Activated naive CD4-positive, alpha-beta T cell treated with anti-CD3 and anti-CD28 coated beads for 36 hours (primary cell): ENCODE measurements at places on chromosomes 5 and 9. TPM values are rescaled to one million over a fixed set of nuclear protein-coding genes. Genes with fewer than 3 reads are reported as not detected.

The PCDHGB6 gene
- total RNA-seq, result not detected

The RASA1 gene
- total RNA-seq, result 16.2 TPM

The FAM114A2 gene
- total RNA-seq, result 25.0 TPM

The SWI5 gene
- 15.5 TPM for total RNA-seq

The TAF11L5 gene
- not detected for total RNA-seq

The PCDHA6 gene
- total RNA-seq, result not detected

The FGF18 gene
- total RNA-seq, result not detected

The DAPK1 gene
- 0.20 TPM for total RNA-seq

The ANGPTL2 gene
- total RNA-seq, result not detected

The CHSY3 gene
- total RNA-seq, result not detected

The SPAG8 gene
- total RNA-seq, result 0.95 TPM

- DNase-seq, result no peak
These were observed 103.5 kb upstream of the ARRDC3 start for GRCh38 chr5:91486638-91487037.

DNA sequence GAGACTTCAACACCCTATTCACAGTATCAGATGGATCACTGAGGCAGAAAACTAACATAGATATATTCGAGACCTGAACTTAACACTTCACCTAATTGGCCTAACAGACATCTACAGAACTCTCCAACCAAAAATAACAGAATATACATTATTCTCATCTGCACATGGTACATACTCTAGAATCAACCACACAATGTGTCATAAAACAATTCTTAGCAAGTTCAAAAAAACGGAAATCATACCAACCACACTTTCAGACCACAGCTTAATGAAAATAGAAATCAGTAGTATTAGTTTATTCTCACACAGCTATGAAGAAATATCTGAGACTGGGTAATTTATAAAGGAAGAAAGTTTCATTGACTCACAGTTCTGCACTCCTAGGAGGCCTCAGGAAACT, 387.9 kb downstream of the DEPDC1B start:
- no peak for DNase-seq

- DNase-seq, result peak; percentile 80
These were observed 83.4 kb downstream of the RAPGEF1 start for GRCh38 chr9:131656356-131657036.

GRCh38 chr9:129093602-129094386, 12.9 kb downstream of the DOLPP1 start:
- DNase-seq, result no peak

DNA sequence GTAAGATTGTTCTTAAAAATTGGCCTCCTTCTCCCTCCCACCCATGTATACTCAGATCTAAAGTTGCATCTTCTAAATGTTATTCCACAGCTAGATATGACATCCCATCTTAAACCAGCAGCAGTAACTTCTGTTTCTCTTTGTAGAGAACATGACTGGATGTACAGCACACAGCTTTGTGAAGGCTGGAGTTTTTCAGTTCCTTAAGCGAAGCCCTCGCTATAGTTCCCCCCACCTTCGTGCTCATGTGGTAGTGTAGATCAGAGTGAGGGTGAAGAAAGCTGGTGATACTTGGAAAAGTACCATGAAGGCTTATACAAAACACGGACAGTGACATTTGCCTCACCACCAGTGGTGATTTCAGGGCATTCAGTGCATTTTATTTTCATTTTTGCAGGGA, 137.5 kb downstream of the MAT2B start:
- DNase-seq, result no peak

- peak; percentile 68 for DNase-seq
These were observed 46.4 kb downstream of the ANXA2R start for GRCh38 chr5:42993516-42994245.

GRCh38 chr5:32604800-32605765, 19.7 kb downstream of the SUB1 start:
- DNase-seq, result no peak
